ENCODE measurements at places on chromosomes 6 and 20.

DNA sequence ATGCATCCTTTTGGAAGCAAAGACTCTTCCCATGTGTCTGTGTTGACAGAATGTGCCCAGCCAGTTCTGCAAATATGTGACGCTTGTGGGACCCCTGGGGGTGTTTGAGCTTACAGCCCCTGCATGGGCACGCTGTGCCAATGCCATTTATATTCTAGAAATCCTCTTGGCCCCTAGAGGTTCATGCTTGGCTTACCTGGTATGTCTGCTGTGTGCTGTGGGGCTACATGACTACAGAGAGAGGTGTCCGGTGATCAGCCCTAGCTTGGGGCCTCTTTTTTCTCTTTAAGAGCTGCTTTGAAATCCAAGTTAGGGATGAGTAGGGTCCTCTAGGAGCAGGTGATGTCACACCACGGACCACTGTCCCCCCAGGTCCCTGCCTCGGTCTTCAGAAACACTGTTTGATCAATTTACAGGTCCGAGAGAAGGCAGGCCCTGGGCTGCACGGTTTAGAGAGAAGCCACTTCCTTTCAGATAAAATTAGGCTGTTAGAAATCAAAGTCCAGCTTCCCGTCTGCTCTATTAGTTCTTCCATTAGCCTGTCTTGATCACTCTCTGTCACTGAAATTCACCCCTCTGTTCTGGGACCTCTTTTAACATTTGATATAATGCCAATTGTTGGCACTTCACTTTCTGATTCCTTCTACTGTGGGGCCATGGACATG is 26.5 kb downstream of the BCAS4 start:
- DNase-seq, result no peak

DNA sequence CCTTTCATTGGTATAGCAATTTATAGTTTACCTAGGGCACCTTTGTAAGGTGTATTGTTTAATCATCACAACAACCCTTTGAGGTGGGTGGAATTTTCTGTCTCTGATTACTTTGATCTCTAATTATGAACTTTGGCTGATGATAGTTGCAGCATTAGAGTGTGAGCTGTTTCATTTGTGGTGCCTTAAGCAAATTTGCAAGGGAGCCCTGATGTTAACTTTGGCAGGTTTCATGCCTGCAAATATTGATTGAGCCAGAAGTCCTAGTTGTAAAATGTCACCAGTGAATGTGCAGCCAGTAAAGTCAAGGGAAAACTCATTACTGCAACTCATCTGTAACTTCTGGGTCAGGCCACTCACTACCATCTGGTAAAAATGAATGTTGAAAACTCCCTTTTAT is 29.8 kb downstream of the CTNNBL1 start:
- no peak for DNase-seq

DNA sequence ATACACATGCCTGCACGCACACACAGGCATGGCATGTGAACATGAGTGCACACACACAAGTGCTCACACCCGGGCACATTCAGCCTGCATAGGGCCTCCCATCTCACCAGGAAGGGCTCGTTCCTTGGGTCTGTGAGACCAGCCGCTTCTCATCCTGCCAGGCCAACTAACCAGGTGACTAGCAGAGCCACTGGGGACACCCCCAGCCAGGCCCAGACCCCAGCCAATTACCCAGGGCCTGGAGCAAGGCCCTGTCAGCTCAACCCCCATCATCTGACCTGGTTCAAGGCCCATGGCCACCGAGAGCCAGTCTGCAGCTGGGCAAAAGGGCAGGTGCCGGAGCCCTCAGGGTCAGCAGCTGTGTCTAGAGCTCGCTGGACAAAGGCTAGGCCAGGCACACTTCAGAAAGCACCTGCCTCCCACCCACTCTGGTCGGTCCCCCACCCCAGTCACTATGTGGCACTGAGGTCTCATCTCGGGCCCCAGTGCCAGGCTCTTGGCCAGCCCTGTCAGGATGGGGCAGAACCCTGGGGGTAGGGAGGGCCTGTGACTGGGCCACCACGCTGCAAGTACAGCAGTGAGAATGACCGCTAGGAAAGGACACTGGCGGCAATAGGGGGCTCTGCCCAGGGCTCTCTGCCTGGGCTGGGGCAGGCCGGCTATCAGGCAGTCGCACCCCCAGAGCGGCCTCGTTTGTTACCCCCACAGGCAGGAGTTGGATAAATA is 26.8 kb upstream of the MRGBP start:
- DNase-seq, result no peak

DNA sequence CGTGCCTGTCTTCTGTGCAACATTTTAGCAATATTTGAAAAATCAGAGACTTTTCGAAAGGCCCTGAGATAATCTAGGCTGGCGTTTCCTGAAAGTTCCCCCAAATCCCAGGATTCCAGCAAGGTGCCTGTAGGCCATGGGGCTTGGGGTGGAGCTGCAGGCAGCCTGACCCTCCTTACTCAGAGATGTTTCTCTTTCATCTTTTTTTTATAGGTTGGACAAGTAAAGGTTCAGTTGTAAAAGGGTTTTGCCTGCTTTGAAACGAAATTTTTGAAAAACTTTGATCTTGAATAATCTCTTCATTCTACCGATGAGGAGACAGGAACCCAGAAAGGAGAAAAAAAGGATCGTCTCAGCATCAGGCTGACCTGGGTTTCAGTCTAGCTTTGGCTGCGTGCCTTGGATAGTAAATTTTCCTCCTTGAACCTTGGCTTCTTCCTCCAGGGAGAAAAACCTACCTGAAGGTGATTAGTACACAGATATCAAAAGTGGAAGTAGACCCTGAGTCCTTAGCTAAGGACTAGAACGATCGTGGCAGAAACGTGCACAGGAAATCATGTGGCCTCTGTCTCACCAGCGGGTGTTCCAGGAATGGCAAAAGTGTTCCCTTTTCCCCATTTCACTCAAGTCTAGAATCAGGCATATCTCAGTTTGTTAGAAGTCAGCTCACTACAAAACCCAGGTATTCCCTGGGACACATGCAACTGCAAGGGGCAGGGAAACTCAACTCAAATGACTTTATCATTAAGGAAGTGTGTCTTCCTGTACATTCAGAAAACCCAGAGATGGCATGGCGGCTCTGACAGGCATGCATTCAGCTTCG is 128.2 kb upstream of the PTPN1 start:
- no peak for DNase-seq

DNA sequence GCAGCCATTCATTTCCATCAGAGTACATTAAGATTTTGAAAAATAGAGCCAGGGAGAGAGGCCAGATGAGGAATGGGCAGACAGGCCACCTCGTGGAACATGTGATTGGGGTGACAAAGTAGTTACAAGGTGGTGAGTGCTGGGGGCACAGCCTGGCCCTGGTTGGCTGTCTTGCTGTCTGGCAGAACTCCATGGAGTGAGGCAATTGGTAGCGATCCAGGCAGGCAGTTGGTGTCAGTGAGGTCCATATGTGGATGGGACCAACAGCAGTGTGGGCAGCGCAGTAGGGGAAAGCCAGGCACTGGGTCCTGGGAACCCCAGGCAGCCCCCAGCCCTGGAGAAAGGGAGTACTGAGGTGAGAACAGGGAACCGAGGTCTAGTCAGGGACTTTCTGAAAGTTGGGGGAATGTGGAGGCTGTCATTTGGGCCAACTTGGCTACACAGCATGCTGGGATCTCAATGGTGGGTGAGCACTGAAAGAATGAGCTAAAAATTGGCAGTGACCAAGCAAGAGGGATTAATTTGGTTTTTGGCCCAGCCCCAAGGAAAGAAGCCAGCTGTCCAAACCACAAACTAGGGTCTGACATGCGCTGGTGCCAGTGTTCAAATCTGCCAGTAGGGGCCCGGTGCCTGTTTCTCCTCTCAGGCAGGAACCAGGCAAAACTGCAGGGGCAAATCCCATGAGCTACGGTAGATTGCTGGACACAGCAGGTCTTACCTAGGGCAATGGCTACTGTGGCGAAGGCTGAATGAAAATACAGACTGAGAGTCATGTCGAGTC is 61.4 kb upstream of the E2F3 start:
- DNase-seq, result no peak

DNA sequence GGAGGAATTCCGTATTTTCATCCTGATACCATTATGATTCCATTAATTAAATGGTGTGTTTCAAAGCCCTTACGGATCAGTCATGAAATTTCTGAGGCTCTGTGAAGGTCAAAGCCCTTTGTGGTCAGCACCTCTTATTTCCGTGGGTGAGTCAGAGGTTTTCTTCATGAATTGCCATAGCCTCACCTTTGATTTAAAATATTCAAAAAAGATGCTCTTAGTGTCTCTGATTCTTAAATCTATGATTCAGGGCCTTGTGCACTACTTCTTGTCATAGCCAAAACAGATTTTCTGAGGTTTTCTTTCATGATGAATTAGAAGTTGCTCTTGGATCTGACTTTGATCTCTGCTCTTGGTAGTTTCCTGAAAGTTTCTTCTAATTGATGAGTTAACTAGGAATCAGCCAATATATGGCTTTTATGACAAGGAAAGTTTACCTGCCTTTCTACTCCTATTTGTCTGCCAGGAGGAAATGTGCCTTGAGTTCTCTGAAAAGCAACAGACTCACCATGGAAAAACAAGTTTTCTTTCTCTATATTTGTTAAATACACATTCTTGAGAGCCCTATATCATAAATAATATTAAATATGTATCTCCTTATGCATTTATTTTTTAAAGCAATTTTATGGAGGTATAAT is 613.0 kb downstream of the UTRN start:
- no peak for DNase-seq

GRCh38 chr20:5742041-5742440 is 8.2 kb upstream of the SHLD1 start:
- DNase-seq, result no peak

DNA sequence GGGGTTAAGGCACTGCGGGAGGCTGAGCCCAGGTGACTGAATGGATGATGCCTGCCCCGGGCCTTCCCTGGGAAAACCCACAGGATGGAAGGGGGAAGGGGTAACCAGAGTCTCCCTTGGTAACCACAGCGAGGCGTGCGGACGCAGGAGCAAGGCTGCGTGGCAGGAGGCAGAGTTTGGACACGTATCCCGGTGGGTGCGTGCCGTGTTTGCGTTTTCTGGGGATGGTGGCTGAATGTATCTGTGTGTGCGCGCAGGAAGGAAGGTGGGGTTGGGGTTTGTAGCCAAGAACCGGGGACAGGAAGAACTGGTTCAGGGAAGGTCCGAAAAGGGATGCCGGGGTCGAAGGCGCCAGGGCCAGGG is 1.8 kb downstream of the MDGA1 start:
- no peak for DNase-seq

GRCh38 chr6:123875784-123876183 is 72.1 kb downstream of the NKAIN2 start:
- no peak for DNase-seq

GRCh38 chr6:11522812-11523605 is 14.5 kb upstream of the TMEM170B start:
- no peak for DNase-seq

DNA sequence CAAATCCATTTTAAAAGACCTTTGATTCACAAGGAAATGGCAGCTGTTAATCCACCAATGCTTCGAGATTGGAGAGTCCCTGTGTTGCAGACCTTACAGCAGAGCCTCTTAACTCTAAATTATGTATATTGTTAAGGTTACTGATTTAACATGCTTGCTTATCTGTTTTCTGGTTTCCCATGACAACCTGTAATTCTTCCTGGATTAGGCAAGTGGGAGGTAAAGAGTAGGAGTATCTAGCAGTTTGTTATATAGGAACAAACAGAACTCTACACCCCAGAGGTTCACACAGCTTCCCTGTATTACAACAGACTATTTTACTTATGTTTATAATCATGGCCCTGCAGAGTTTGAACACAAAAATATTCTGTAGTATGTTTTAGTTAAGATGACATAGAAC is 39.5 kb downstream of the NKX2-4 start:
- no peak for DNase-seq

- no peak for DNase-seq
Observed at GRCh38 chr6:116881236-116881635, 4.2 kb downstream of the RFX6 start.

DNA sequence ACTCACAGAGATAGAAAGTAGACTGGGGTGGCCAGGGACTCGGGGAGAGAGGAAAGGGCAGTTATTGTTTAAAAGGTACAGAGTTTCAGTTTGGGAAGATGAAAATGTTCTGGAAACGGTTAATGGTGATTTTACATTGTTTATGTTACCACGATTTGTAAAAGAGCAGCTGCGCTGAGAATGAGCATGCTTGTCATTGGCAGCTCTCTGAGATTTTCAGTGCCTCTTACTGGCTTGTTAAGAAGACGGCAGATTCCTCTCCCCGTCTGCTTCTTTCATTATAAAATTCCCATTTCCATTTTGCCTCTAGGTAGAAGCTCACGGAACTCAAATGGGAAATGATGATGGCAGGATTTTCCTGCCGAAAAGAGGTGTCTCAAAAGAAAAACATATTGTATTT is 39.7 kb upstream of the PPP1R3G start:
- no peak for DNase-seq

GRCh38 chr6:132499757-132500156 is 13.2 kb downstream of the STX7 start:
- DNase-seq, result no peak

DNA sequence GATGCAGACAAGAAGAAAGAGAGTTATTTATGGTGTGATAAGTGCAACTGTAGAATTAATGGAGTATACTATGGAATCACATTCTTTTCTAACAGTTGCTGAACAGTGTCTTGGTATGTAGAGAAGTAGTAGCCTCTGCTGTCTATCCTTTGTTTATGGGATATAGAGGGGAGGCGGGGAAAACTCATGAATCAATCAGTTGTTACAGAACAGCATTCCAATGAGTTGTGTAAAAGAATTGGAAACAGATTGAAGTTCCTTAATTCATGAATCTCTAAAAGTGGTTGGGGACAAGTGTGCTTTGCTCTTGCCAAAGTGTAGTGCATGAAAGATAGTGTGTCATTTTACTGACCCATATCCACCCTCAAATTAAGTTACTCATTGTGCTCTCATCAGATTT is 77.7 kb downstream of the FLRT3 start:
- no peak for DNase-seq

DNA sequence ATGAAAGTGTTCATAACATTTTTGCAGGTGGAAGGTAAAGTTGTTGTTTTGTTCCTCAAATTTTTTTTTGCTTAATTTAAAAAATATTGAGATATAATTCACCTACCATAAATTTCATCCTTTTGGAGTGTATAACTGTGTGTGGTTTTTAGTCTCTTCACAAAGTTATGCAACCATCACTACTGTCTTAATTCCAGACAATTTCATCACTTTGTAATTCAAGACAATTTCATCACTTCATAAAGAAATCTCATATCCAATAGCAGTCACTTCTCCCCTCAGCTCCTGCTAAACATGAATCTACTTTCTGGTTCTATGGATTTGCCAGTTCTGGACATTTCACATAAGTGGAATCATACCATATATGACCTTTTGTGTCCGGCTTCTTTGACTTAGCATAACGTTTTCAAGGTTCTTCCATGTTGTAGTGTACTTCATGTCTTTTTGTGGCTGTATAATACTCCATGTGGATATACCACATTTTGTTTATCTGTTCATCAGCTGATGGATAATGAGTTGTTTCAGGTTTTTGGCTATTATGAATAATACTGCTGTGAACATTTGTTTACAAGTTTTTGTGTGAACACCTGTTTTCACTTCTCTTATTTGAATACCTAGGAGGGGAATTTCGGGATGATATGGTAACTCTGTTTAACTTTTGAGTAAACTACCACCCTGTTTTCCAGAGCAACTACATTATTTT is 18.8 kb downstream of the ZFAND3 start:
- DNase-seq, result no peak

GRCh38 chr20:36179170-36179945 is 24.8 kb downstream of the EPB41L1 start:
- DNase-seq, result no peak

- DNase-seq, result no peak
Observed at GRCh38 chr20:2739042-2739398, 46.4 kb downstream of the EBF4 start.

GRCh38 chr6:82022614-82023129 is 224.9 kb downstream of the IBTK start:
- no peak for DNase-seq

GRCh38 chr6:124974771-124975377 is 12.6 kb downstream of the RNF217 start:
- no peak for DNase-seq
